ENCODE measurements at places on chromosomes 7 and 10.

DNA sequence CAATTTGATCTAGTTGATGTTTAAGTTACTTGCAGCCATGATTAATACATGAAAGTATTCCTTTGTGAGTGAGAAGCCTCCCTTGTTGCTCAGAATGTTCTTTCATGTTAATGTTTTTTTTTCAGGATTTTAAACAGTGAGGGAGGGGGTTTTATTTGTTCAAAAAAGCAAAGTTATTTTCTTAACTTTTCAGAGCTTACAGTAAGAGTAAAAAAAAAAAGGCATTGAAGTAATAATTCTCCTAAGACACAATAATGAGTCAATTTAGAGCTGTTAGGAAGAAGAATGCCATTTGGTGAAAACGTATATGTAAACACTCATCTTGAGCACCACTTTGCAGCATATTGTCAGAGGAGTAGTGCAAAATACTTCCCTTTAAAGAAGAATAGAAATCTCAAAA is 105.8 kb downstream of the SEMA3A start:
- DNase-seq = no peak

DNA sequence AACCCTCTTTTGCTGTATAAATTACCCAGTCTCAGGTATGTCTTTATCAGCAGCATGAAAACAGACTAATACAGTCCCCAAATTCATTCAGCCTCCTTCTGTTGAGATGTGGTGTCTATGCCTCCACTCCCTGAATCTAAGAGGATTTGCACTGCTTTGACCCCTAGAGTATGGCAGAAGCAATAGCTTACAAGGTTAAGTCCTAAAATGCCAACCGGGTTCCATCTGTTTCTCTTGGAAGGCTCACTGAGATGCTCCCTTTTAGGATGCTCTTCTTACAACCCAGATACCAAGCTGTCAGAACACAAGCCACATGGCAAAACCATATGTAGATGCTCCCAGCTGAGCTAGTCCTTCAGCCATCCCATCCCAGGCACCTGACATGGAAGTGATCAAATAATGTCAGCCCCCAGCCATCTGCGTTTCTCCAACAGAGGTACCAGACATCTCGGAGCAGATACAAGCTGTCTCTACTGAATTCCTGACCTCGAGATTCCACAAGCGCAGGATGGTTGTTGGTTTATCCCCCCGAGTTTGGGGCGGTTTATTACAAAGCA is 20.2 kb downstream of the CALN1 start:
- no peak for DNase-seq

DNA sequence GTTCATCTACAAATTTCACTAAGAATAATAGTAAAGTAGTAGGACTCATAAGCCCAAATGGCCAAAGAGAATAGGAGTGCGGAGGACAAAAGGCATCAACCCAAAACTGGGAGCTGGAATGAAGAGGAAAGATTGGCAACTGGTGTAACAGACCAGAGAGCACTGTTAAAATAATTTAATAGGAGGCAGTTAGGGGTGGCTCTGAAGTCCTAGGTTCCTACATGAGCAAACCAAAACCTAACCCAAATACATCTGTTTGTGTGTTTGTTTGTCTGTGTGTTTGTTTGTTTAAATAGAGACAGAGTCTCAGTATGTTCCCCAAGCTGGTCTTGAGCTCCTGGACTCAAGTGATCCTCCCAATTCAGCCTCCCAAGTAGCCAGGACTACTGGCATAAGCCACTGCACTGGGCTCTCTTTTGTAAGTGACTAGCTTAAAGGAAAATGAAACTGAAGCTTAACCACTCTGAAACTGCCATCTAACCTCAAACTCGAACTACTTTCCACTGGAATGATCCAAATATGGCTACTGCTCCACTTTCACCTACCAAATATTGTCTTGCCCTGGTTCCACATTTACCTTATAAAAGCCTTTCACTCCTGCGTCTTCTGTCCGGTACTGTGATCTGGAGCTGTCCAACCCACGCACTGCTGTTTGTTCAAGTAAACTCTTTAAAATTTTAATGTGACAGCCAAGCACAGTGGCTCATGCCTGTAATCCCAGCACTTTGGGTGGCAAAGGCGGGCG is 94.9 kb downstream of the AKR1D1 start:
- no peak for DNase-seq

DNA sequence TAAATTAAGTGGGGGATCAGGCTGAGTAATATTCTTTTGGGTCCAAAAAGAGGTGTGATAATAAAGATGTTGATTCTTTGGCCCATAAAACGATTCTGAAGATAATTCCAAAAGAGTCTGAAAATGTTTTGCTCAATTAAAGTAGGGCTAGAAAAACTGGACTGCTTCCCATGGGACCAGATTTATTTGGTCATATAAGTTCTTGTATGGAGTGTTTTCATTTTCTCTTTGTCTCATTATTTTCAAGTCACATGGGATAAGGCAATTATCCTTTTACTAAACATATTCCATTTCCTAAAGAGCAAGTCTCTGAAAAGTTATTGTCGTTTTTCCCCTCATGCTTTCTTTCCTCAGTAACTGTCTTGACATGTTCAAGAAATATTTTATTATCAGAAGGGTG is 41.5 kb downstream of the CDK6 start:
- no peak for DNase-seq

- no peak for DNase-seq
Observed at GRCh38 chr7:151039850-151040548, 8.3 kb upstream of the ASIC3 start.

DNA sequence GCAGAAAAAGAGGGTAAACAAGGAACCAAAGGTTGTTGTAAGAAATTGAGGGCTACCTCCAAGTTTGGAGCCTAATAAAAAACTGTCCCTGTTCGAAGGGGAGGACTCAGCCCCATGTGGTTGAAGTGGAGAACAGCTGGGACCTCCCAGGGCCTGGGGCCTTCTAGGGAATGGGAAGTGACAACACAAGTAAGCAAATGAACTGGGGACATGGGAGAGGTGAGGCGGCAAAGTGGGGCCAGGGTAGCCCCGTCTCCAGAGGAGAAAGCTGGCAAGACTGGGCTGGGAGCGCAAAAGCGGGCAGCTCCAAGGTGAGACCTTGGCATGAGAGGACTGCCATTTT is 198.1 kb downstream of the ZNF438 start:
- no peak for DNase-seq

DNA sequence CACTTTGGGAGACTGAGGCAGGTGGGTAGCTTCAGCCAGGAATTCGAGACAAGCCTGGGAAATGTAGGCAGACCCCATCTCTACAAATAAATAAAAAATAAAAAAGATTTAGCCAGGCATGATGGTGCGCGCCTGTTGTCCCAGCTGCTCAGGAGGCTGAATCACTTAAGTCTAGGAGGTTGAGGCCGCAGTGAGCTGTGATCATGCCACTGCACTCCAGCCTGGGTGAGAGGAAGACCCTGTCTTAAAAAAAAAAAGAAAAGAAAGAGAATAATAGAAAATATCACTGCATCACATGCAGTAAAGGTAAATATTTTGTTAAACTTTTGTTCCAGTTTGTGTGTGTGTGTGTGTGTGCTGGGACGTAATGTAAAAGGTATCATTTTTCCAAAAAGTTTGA is 3.0 kb downstream of the STRIP2 start:
- DNase-seq = no peak

DNA sequence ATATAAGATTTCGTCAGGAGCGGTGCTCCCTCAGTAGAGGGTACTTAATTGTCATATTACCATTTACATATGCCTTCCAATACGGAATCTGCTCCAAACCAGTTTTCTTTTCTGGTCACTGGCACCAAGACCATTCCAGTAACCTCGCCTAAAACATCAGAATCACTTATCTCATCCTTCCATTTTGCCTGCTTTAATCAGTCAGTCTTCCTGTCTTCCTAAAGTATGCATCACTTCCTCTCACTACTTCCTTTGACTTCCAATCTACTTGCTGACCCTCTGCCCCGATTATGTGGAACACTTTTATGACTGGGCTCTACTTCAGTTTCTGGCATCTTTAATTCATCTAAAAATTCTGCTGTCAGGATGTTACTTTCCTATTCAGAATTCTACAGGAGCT is 33.5 kb downstream of the CUL2 start:
- no peak for DNase-seq

DNA sequence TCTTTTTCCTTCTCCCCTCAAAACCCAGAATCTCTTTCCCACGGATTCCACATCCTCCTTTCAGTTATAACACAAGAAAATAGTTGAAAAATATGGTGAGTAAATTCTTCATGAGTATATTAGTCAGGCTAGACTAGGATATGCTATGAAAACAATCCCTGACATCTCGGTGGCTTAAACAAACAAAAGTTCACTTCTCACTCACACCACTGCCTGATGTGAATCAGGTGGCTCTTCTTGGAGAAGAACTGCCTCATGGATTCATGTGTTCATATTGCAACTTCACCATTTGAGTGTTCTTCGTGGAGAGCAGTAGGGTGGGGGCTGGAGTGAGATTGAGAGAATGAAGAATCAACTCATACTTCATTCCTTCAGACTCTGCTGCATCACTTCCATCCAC is 204.1 kb downstream of the PHF14 start:
- DNase-seq = no peak

GRCh38 chr10:93076871-93077270 is 3.2 kb downstream of the CYP26A1 start:
- DNase-seq = no peak

DNA sequence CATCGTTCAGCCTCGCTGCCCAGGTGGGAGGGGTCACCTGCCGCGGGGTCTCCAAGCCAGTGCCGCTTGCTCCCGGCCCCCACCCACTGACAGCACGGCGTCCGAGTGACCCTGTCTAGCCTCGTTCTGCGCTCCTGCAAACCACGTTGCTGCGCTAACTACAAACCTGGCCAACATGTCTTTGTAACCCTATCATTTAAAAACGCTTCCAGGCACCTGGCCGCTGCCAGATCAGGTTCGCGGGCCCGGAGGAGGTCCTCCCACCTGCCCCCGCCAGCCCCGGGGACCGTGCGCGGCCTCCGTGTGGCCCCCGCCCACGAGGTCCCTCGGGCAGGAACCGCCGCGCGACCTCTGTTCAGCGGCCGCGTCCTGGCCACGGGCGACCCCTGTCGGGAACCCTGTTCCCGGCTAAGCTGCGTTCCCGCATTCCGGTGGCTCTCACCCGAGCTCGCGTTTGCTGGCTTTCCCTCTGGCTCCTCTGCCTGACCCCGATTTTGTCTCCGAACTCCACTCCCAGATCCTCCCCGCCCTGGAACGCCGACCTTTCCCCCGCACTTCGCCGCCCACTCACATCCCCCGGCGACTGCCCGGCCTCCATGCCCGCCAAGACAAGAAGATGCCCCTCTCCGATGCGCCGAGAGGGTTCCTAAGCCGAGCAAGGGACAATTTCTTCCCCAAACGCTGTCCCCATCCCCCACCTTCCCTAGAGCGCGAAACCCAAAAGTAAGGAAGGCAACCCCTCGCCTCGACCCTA is 2.4 kb downstream of the SFMBT2 start:
- DNase-seq = no peak

DNA sequence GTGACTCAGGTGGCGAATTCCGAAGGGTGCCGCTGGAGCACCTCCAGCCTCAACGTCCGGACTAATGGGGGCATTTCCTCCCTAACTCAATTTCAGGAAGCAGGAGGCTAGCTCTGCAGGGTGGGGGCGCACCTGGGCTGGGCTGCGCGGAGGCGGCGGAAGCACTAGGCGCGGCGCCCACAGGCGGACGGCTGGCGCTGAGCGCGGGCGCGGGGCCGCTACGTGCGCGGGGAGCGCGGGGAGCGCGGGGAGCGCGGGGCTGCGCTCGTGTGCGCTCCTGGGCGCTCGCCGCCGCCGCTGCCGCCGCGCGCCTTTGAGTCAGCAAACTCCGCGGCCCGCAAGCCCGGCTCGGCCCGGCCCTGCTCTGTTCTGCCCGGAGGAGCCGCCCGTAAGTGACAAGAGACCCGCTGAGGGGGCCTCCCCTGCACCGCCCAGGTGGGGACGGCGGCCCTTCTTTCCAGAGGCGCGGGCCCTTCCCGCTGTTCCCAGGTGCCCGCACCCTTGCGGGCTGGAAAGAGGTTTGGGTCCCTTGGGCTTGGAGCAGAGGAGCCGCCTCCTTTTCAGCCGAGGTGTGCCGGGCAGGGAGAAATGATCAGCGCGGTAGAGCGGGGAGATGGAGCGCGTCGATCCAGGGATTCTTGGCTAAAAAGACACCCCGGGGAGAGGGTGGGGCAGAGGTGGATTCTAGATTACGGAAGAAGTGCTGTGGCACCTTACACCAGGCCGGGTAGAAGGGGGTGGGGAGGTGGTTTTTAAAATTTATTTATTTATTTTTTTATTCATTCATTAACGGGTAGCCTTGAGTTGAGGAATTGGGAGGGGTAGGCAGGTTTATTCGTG is at the start of gene SNX10:
SNX10 (plus strand) TSS at position 164 of the 840 bp plus-strand sequence. CDS start 54,581 bp downstream, outside the sequence.
- DNase-seq = peak; percentile 21

DNA sequence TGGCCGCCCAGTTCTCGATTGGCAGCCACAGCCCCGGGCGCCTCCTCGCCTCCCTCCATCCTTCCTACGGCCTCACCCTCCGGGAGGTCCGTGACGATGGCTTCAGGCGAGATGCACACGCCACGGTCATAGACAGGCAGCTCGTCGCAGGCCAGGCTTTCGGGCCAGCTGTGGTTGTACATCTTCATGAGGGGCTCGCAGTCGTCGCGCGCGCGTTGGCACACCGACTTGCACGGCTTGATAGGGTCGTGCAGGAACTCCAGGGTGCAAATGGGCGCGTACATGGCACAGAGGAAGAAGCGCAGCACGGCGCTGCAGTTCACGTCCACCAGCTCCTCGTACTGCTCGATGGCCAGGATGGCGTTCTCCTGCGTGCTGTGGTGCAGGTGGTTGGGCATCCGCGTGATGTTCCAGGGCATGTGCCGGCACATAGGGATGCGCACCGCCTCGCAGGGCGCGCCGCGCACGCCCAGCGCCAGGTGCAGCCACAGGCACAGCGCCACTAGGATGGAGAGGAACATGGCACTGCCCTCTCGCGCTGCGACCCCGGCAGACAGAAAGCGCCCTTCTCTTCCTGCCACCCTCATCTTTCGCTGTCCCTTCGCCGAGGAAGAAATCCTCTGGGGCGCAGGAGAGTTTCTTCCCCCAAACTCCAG is 472 bp downstream of the SFRP4 start:
- no peak for DNase-seq

- DNase-seq = no peak
Observed at GRCh38 chr10:47268696-47269095, 31.3 kb upstream of the GDF10 start.

- no peak for DNase-seq
Observed at GRCh38 chr10:101329341-101330032, 24.5 kb upstream of the BTRC start.

DNA sequence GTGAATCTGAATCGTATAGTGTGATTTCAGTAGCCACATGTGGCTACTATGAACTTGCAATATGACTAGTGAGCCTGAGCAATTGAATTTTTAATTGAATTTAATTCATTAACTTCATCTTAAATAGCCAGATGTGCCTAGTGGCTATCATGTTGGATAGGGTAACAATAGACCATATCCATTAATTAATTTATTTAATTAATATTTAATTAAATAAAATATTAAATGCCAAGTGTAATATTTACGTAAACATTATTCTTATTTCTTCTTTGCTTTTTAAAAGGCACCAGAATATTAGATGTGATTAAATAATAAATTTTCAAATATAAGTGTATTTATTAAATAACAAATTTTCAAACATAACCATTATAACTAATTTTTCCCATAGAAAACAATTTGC is 354.4 kb downstream of the PLXDC2 start:
- no peak for DNase-seq

Measured in NCI-H2081 treated with DMSO at 0.1 percent for 48 hours (cell line).